Stimulated activated CD8-positive, alpha-beta memory T cell treated with anti-CD3 and anti-CD28 coated beads, Interleukin-4, amount 100 ng/mL, for 48 hours (primary cell): ENCODE measurements at places on chromosomes 3 and 15.

- no peak for DNase-seq
Observed at GRCh38 chr3:99823723-99824711, 6.4 kb downstream of the CMSS1 start.

- DNase-seq: no peak
Observed at GRCh38 chr3:122298239-122298638, 26.8 kb upstream of the CSTA start.

DNA sequence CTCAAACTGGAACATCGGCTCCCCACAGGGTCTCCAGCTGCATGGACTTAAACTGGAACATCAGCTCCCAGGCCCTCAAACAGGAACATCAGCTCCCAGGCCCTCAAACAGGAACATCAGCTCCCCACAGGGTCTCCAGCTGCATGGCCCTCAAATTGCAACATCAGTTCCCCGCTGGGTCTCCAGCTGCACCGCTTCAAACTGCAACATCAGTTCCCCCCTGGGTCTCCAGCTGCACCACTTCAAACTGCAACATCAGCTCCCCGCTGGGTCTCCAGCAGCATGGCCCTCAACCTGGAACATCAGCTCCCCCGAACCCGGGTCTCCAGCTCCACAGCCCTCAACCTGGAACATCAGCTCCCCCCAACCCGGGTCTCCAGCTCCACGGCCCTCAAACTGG, 82.0 kb downstream of the TFRC start:
- DNase-seq: no peak

GRCh38 chr3:114586119-114586518, 292.3 kb downstream of the TIGIT start:
- DNase-seq: no peak

GRCh38 chr3:160392798-160393197, 6.2 kb downstream of the IFT80 start:
- no peak for DNase-seq

GRCh38 chr15:77666296-77666660, 33.6 kb upstream of the LINGO1 start:
- no peak for DNase-seq
